Activated CD8-positive, alpha-beta memory T cell treated with anti-CD3 and anti-CD28 coated beads, Interleukin-2, amount 10 ng/mL, durations not matched to agents 7 days and 5 days (primary cell): ENCODE measurements at places on chromosomes 5 and 9. TPM values are rescaled to one million over a fixed set of nuclear protein-coding genes. Genes with fewer than 3 reads are reported as not detected.

- H3K36me3 ChIP-seq, result no peaks in the 10 kb centered on the region
- no peak overlapping the region for H3K4me3 ChIP-seq
- peaks cover 4% of the 10 kb centered on the region for H3K27me3 ChIP-seq
- H3K4me1 ChIP-seq, result peaks cover 2% of the 10 kb centered on the region
- H3K27ac ChIP-seq, result no peak overlapping the region
Measured at GRCh38 chr5:141853895-141854626, 24.1 kb downstream of the PCDH1 start.

Gene UCK1
- 29.6 TPM for total RNA-seq

GRCh38 chr5:53590759-53591158 is 30.3 kb downstream of the NDUFS4 start:
- H3K27me3 ChIP-seq, result no peaks in the 10 kb centered on the region
- H3K4me1 ChIP-seq, result peaks cover 1% of the 10 kb centered on the region
- DNase-seq, result no peak
- no peak overlapping the region for H3K27ac ChIP-seq

- no peak for DNase-seq
- no peak overlapping the region for H3K4me3 ChIP-seq
- H3K4me1 ChIP-seq, result peaks cover 26% of the 10 kb centered on the region
- peaks cover 21% of the 10 kb centered on the region for H3K27me3 ChIP-seq
- no peaks in the 10 kb centered on the region for H3K36me3 ChIP-seq
- H3K27ac ChIP-seq, result no peak overlapping the region
Measured at GRCh38 chr9:89996116-89996515, 391.3 kb downstream of the GADD45G start.

DNA sequence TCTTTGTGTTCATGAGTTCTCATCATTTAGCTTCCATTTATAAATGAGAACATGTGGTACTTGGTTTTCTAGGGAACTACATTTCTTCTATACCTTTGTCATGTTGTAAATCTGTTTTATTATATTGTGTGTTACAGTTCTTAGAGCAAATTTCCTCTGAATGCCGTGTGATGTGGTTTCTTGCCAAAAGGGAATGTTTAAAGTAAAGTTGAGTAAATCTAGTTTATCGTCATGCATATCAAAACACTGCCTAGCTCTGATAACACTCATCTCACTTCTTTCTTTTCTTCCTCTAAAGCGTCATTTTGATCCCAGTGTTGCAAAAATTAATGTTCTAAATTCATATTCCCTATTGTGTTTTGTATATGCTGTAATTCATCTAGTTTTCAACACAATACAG is 295.4 kb upstream of the HAPLN1 start:
- H3K36me3 ChIP-seq, result no peaks in the 10 kb centered on the region
- no peak overlapping the region for H3K27ac ChIP-seq
- DNase-seq, result no peak
- H3K27me3 ChIP-seq, result no peaks in the 10 kb centered on the region

Gene ADGRV1
- 0.18 TPM for total RNA-seq

DNA sequence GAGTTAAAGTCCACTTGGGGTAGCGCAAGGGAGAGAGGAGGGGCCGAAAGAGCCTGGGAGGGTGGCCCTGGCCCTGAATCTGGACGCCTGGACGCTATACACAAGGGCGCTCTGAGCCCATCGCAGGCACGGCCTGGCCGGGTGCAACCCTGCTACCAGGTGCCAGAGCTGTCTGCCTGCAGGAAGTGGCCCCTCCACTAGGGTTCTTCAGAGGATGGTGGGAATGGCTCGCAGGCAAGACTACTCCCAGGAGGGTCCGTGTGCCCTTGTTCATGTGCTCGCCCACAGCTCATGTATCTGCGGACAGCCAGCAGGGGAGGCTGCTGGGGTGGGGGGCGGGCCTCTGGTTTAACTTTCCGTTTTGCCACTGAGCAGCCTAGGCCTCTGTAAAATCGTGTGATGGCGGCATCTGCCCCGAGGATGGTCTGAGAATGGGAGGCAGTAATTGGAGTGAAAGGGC is 1.4 kb upstream of the NKD2 start:
- H3K27ac ChIP-seq, result no peak overlapping the region
- no peaks in the 10 kb centered on the region for H3K36me3 ChIP-seq
- peaks cover 71% of the 10 kb centered on the region for H3K27me3 ChIP-seq
- H3K4me3 ChIP-seq, result no peak overlapping the region
- peak; percentile 38 for DNase-seq
- peaks cover 21% of the 10 kb centered on the region for H3K4me1 ChIP-seq

GRCh38 chr9:37466037-37466709 is 923 bp upstream of the ZBTB5 start:
- H3K4me1 ChIP-seq, result peaks cover 31% of the 10 kb centered on the region
- peak overlapping the region; percentile 96 for H3K4me3 ChIP-seq
- peak overlapping the region; percentile 94 for H3K27ac ChIP-seq
- peak; percentile 56 for DNase-seq
- peaks cover 10% of the 10 kb centered on the region for H3K36me3 ChIP-seq
- H3K27me3 ChIP-seq, result no peaks in the 10 kb centered on the region

- H3K27ac ChIP-seq, result no peak overlapping the region
- H3K27me3 ChIP-seq, result no peaks in the 10 kb centered on the region
- peaks cover 3% of the 10 kb centered on the region for H3K36me3 ChIP-seq
- no peaks in the 10 kb centered on the region for H3K4me1 ChIP-seq
Measured at GRCh38 chr5:108983461-108984092, 235.9 kb downstream of the FER start.

GRCh38 chr9:112081918-112082729 is 93.0 kb downstream of the SUSD1 start:
- H3K36me3 ChIP-seq, result peaks cover 9% of the 10 kb centered on the region
- no peaks in the 10 kb centered on the region for H3K27me3 ChIP-seq
- H3K4me1 ChIP-seq, result peaks cover 5% of the 10 kb centered on the region
- no peak overlapping the region for H3K27ac ChIP-seq

Gene PCDHA9
- total RNA-seq, result not detected

Gene TBC1D2
- 2.7 TPM for total RNA-seq

GRCh38 chr5:167573370-167574127 is 717.9 kb upstream of the WWC1 start:
- no peak for DNase-seq
- H3K27ac ChIP-seq, result no peak overlapping the region
- H3K4me3 ChIP-seq, result no peak overlapping the region
- H3K4me1 ChIP-seq, result no peaks in the 10 kb centered on the region

Gene SV2C
- 0.20 TPM for total RNA-seq
